ENCODE measurements at places on chromosomes 13 and 19.

GRCh38 chr13:60312851-60313505 lies 84.0 kb upstream of the TDRD3 start:
- no peak for DNase-seq

GRCh38 chr19:45528149-45528743 lies 21.0 kb downstream of the VASP start:
- DNase-seq = peak; percentile 88

DNA sequence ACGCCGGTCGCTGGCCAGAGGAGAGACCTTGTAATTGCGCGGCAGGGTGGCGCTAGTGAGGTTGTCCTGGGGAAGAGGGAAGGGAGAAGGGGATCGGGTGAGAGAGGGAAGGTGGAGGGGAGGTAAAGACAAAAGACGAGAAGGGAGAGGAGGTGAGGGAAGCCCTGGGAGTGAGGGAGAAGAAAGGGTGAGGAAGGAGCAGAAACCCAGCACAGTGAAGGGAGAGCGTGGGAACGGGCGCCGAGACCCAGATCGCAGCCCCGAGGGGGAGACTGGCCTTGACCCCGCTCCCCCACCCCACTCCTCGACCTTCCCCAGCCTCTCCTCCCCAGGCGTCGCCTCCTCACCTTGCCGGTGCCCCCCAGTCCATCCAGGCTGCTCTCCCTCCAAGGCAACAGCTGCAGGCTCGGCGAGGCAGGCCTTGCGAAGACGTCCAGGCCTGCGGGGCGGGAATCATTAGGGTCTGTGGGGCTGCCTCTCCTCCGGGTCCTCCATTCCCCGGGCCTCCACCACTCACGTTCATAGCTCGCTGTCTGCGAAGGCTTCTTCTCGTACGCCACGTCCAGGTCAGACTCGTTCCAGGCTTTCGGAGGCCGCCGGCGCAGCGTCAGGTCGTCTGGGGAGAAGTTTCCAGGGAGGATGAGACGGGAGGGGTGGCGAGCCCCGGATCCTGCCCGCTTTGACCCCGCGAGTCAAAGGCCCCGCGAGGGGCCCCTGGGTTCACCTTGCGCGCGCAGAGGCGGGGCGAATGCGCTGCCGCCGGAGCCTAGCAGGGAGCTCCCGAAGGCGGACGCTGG lies 8.8 kb downstream of the PPP1R13L start:
- no peak for DNase-seq

DNA sequence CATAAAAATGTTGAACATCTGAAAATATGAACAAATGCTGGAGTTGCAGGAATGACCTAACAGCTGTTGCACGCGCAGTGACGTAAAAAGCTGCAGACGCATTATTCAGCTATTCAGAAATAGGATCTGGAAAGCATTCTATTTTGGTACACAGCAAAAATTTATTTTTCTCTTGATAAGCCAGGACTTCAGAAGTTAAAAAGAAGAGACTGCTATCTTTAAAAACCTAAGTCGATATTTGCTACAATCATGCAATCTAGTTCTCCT lies 36.9 kb upstream of the STARD13 start:
- no peak for DNase-seq

DNA sequence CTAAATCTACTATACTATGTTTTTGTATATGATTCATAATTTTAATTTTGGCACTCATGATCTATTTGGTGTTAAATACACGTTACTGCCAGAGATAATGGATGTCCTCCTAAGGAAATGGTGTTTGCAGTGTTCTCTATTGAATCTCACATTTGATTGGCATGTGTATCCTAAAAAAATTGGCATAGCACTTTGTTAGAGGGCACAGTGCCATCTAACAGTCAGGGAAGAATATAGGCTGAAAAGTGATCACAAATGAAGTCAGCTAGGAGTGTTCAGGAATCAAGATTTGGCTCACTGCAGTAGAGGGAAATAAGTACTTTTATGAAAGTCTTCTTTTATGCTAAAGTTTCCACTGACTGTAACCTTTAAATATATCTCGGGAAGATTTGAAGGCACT lies 624.6 kb downstream of the GPC6 start:
- DNase-seq = no peak

Measured in epithelial cell of esophagus (primary cell).